ENCODE measurements at places on chromosomes 5 and 9. TPM values are rescaled to one million over a fixed set of nuclear protein-coding genes. Genes with fewer than 3 reads are reported as not detected.

GRCh38 chr9:114446672-114447450 is 58.4 kb downstream of the WHRN start:
- H3K36me3 ChIP-seq: peaks cover 2% of the 10 kb centered on the region
- H3K27me3 ChIP-seq: no peaks in the 10 kb centered on the region
- H3K27ac ChIP-seq: no peak overlapping the region
- no peak overlapping the region for H3K4me3 ChIP-seq

The ANKRD18B gene
- total RNA-seq: 0.48 TPM

DNA sequence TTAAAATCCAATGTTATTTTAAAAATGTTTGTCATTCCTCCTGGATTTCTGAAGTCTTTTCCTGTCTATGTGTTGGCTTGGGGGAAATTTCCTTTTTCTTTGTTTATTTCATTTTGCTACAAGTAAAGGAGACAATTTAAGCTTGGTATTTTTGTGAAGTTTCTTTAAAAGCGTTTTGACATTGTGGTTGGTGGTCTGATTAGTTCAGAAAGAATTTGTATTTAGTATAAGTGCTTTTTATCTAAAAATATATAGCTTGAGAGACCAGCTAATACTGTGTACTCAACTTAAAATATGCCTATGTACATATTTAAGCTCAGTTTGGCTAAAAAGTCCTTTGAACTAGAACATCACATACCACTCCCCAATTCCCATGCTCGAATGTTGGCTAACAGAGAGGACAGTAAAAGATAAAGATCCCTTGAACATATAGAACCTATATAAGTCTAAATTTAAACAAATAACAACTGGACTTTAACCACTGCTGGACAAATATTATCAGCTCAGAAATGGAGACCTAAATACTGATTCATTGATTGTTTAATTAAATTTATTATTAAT is 237.6 kb downstream of the TLE4 start:
- H3K36me3 ChIP-seq: no peaks in the 10 kb centered on the region
- peaks cover 8% of the 10 kb centered on the region for H3K27me3 ChIP-seq
- no peak overlapping the region for H3K27ac ChIP-seq
- H3K4me3 ChIP-seq: no peak overlapping the region
- peaks cover 25% of the 10 kb centered on the region for H3K4me1 ChIP-seq

The CFAP157 gene
- not detected for total RNA-seq

- H3K4me1 ChIP-seq: no peaks in the 10 kb centered on the region
- DNase-seq: no peak
- H3K36me3 ChIP-seq: no peaks in the 10 kb centered on the region
- H3K27me3 ChIP-seq: peaks cover 5% of the 10 kb centered on the region
- no peak overlapping the region for H3K4me3 ChIP-seq
- no peak overlapping the region for H3K27ac ChIP-seq
Observed at GRCh38 chr9:1200847-1201251, 150.7 kb downstream of the DMRT2 start.

GRCh38 chr9:78009186-78009585 is 22.4 kb downstream of the GNAQ start:
- peaks cover 66% of the 10 kb centered on the region for H3K4me1 ChIP-seq
- H3K27ac ChIP-seq: peak overlapping the region; percentile 93
- H3K4me3 ChIP-seq: peak overlapping the region; percentile 68
- peaks cover 3% of the 10 kb centered on the region for H3K36me3 ChIP-seq

DNA sequence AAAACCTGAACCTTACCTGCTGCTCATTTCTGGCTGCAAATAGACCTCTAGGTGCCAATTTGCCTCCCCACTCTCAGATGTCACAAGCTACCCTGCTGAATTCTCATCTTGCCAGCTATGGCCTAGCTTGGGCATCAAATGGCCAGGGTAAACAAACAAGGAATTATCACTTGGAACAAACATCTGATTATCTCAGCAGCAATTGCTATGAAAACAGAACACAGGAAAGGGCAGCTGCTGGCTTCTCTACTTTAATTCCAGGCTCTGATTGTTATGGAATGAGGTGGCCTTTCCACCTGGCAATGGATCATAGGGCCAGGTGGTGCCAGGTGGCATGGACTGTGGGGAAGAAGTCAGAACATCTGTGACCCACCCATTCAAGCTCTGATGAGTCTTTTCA is 505.1 kb downstream of the TLR4 start:
- no peaks in the 10 kb centered on the region for H3K4me1 ChIP-seq
- no peak for DNase-seq
- no peak overlapping the region for H3K27ac ChIP-seq

GRCh38 chr9:93291536-93292287 is 107.8 kb downstream of the WNK2 start:
- H3K36me3 ChIP-seq: no peaks in the 10 kb centered on the region
- no peak for DNase-seq
- no peaks in the 10 kb centered on the region for H3K27me3 ChIP-seq
- H3K27ac ChIP-seq: no peak overlapping the region

DNA sequence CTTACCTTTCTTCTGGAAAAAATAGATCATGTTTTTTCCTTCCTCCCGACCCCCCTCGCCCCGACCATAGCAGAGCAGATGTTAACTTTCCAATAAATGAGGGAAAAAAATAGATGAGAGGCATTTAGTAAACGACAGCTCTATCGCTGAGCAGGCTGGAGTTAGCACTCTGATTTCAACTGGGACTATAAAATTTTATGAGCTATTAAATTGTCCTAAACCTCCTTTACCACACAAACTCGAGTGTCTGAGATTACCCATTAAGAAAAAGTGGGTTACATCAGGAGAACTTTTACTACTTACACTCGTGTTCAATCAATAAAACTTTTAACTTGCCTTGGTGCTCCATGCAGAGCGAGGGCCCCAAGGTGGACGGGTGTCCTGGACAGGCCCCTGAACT is 59.8 kb upstream of the RNU6ATAC start:
- H3K4me3 ChIP-seq: no peak overlapping the region
- H3K36me3 ChIP-seq: no peaks in the 10 kb centered on the region
- H3K27me3 ChIP-seq: no peaks in the 10 kb centered on the region
- no peaks in the 10 kb centered on the region for H3K4me1 ChIP-seq
- no peak overlapping the region for H3K27ac ChIP-seq

DNA sequence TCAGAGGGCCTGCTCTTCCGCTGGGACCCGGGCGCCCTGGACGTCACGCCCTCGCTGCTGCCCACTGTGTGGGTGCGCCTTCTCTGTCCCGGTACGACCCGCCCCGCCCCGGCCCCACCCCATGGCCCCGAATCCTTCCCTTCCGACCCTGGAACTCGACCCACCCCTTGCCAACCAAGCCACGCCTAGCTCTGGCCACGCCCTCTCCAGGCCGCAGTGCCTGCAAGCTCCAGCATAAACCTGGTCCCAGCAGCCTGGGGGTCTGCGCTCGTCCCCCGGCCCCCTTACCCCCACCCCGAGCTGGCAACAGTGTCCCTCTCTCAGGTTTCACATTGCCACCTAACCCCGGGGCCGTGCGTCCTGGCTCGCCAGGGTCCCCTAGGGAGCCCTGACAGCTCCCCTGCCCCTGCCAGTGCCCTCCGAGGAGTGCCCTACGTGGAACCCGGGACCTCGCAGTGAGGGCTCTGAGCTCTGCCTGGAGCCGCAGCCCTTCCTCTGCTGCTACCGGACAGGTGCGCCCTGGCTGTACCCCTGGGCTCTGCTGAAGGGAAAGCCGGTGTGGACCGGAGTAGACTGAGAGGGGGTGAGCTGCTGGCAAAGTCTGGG is 3.4 kb downstream of the ADGRD2 start:
- peaks cover 30% of the 10 kb centered on the region for H3K27me3 ChIP-seq
- H3K4me1 ChIP-seq: peaks cover 4% of the 10 kb centered on the region
- no peaks in the 10 kb centered on the region for H3K36me3 ChIP-seq
- no peak overlapping the region for H3K27ac ChIP-seq

- H3K27me3 ChIP-seq: no peaks in the 10 kb centered on the region
- H3K4me3 ChIP-seq: peak overlapping the region; percentile 29
- no peaks in the 10 kb centered on the region for H3K36me3 ChIP-seq
- DNase-seq: no peak
- H3K4me1 ChIP-seq: peaks cover 83% of the 10 kb centered on the region
Observed at GRCh38 chr9:120933310-120934055, 6.9 kb upstream of the TRAF1 start.

DNA sequence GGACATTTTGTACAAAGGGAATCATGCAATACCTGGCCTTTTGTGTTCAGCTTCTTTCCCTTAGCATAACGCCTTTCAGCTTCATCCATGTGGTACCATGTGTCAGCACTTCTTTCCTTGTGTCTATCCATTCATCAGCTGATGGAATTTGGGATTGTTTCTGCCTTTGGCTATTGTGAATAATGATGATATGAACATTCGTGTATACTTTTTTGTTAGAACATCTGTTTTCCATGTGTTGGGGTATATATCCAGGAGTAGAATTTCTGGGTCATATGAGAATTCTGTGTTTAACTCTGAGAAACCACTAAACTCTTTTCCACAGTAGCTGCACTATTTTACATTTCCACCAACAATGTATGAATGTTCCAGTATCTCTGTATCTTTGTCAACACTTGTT is 14.8 kb upstream of the PRRC2B start:
- H3K4me1 ChIP-seq: peaks cover 1% of the 10 kb centered on the region
- no peak for DNase-seq
- no peak overlapping the region for H3K27ac ChIP-seq
- H3K4me3 ChIP-seq: no peak overlapping the region

DNA sequence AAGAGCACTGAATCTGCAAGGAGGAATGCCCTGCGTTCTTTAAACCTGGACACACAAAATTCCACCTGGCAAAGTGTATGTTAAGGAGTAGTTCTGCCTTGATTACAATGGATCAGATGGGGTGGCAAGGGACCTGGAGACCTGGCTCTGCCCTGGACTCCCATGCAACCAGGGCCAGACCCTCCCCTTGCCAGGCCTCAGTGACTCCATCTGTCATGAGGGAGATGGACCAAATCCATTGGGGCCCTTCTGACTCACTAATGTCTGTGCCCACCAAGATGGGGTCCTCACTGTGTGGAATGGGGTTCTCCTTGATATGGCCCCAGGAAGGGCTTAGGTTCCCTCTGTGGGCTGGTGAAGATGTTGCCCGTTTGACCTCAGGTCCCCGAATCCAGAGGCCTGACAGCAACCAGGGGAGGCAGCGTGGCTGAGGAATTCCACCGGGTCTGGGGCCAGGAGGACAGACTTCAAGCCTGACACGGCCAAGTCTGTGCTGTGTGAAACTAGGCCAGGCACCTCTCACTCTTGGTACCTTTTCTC is 100.3 kb downstream of the PAX5 start:
- H3K4me1 ChIP-seq: peaks cover 37% of the 10 kb centered on the region
- peaks cover 28% of the 10 kb centered on the region for H3K27me3 ChIP-seq
- H3K4me3 ChIP-seq: no peak overlapping the region
- no peak overlapping the region for H3K27ac ChIP-seq
- peaks cover 3% of the 10 kb centered on the region for H3K36me3 ChIP-seq
- DNase-seq: no peak

- H3K36me3 ChIP-seq: no peaks in the 10 kb centered on the region
- peaks cover 84% of the 10 kb centered on the region for H3K4me1 ChIP-seq
- DNase-seq: no peak
- peak overlapping the region; percentile 88 for H3K27ac ChIP-seq
- H3K27me3 ChIP-seq: no peaks in the 10 kb centered on the region
Observed at GRCh38 chr5:96968074-96968473, 32.2 kb downstream of the LNPEP start.

DNA sequence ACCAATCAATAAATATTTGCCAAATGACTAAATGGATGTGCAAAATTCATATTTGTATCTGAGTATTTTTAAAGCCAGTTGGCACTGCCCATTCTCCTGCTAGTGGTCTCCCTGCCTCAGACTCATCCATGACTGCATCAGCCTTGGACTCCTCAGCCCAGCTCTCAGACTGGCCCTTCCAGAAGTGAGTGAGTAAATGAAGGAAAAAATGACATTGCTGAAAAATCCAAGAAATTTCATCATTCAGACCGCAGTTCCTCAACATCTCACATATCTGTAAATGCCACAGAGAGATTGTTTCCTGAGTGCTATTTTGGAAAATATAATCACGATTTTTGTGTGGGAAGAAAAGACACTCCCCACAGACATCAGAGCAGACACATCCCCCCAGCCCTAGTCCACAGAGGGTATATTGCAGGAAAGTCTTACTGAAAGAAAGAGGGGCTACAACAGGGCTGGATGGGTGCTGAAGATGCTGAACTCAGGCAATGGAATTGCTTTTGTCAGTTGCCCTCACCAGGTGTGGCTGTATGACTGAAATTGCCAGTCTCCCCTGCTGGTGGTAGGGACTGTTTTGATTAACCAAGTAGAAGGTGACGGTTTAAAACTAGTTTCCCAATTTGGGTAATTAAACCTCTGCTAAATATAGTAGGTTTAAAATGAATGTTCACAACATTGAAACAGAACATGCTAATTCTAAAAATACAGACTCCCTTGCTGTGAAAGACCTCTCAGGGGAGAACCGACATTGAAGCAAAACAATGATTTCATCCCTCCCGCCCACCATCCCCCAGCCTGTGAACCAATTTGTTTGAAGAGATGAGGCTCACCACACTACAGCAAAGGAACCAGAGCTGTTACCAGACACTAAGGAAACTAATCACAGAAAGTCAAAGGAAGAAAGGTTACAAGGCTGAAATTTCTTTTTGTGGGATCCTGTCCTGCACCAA is 158.8 kb downstream of the DEPDC1B start:
- no peak overlapping the region for H3K27ac ChIP-seq
- H3K36me3 ChIP-seq: no peaks in the 10 kb centered on the region
- no peak for DNase-seq
- peaks cover 7% of the 10 kb centered on the region for H3K27me3 ChIP-seq
- no peaks in the 10 kb centered on the region for H3K4me1 ChIP-seq

- no peak overlapping the region for H3K27ac ChIP-seq
- H3K4me3 ChIP-seq: no peak overlapping the region
- no peaks in the 10 kb centered on the region for H3K36me3 ChIP-seq
- DNase-seq: no peak
- no peaks in the 10 kb centered on the region for H3K4me1 ChIP-seq
Observed at GRCh38 chr9:74662674-74663073, 165.5 kb downstream of the RORB start.

The CCL28 gene
- 15.0 TPM for total RNA-seq

- H3K36me3 ChIP-seq: no peaks in the 10 kb centered on the region
- no peak overlapping the region for H3K4me3 ChIP-seq
- H3K27ac ChIP-seq: no peak overlapping the region
- H3K4me1 ChIP-seq: no peaks in the 10 kb centered on the region
- DNase-seq: no peak
Observed at GRCh38 chr5:93305984-93306383, 275.0 kb downstream of the NR2F1-AS1 start.

The TMOD1 gene
- total RNA-seq: 3.8 TPM

DNA sequence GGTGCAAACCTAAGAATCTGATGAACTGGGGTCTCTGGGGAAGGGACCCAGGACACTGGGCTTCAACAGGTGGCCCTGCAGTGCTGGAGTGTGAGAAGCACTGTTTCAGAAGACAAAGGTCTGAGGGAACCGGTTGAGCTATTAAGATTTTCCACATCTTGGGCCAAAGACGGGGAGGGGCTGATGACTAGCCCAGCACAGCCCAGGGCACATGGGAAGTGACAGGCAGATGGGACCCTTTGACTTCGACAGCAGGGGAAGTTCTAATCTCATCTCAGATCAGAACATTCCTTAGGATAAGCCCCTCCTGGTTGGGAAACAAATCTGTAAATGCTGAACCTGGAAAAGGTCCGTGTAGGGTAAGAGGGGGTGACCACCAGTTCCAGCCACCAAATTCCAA is 67.4 kb downstream of the RAPGEF1 start:
- no peaks in the 10 kb centered on the region for H3K27me3 ChIP-seq
- peaks cover 95% of the 10 kb centered on the region for H3K4me1 ChIP-seq
- H3K36me3 ChIP-seq: no peaks in the 10 kb centered on the region
- H3K27ac ChIP-seq: peak overlapping the region; percentile 79
- DNase-seq: no peak

- H3K4me3 ChIP-seq: no peak overlapping the region
- no peak for DNase-seq
- no peaks in the 10 kb centered on the region for H3K27me3 ChIP-seq
- no peaks in the 10 kb centered on the region for H3K4me1 ChIP-seq
- H3K27ac ChIP-seq: no peak overlapping the region
Observed at GRCh38 chr9:13911473-13911872, 402.5 kb downstream of the NFIB start.

Data from activated T-cell treated with anti-CD3 and anti-CD28 coated beads, Interleukin-2, amount 50 U/mL, for 72 hours (primary cell).